ENCODE measurements at places on chromosomes 11 and 22.
A peak's percentile ranks its signal among the peaks of the same experiment; 100 is the strongest.

DNA sequence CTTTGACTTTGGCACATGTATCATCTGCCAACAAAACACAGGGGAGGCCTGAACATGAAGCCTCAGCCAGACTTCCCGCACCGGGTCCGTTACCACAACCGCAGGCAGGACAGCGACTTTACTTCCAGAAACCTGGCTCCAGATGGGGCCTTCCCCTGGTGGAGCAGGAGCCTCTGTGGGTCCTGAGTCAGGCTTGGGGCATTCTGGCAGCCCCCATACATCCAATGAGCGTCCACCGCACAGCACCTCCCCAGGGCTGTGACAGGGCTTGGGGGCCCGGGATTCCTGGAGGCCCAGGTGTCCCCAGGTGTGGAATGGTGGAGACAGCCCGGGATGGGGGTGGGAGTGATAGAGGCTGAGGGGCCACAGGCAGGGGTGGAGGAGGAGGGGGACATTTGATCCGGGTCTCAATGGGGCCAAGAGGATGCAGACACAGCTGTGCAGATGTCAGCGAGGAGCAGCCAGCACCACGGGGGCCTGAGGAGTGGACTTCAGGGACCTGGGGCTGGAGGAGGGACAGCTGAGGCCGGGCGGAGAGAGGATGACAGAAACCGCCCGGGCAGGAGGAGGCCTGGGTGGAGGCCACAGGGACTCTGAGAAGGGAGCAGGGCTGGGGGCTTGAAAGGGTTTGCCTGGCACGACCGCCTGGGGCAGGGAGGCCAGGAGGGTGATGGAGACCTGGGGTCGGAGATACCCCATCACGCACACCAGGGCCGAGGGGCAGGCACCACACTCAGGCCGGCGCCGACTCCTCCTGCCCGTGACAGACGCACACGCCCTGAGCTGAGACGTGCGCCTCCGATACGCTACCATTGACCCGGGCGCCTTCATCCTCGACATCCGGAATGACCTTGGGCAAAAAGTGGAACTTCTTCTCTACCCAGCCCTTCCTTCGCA lies 8.6 kb downstream of the TTLL8 start:
- DNase-seq: no peak

DNA sequence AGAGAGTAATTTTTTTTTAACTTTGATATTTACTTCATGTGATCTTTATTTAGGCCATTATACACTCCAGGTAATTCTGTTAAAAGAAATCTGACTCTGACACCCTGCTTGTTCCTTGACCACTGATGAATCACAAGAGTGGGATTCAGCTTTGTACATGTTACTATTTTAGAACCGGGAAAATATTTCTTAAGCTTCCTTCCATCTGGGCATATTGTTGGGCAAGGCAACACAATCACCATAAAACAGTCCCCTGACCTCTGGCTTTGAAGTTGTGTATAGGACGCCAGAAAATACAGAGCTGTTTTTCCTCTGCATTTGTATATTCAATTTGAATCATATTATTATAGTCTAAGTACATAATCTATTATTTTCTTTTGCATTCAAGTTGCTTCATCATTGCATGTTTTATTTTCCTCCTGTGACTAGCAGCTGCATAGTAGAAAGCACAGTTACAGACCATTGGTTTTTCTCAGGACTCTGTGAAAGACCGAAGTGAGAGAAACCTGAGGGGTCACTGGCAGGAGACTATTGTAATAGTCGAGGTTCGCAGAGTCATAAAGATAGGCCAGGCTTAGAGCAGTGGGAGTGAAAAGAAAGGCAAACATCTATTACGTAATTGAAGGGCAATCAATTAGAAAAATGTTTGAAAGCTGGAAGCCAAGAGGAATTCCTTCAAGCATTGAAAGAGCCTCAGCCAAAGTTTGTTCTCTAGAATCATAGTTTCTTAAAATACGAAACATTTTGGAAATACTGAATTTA lies 51.8 kb upstream of the SLC36A4 start:
- no peak for DNase-seq

DNA sequence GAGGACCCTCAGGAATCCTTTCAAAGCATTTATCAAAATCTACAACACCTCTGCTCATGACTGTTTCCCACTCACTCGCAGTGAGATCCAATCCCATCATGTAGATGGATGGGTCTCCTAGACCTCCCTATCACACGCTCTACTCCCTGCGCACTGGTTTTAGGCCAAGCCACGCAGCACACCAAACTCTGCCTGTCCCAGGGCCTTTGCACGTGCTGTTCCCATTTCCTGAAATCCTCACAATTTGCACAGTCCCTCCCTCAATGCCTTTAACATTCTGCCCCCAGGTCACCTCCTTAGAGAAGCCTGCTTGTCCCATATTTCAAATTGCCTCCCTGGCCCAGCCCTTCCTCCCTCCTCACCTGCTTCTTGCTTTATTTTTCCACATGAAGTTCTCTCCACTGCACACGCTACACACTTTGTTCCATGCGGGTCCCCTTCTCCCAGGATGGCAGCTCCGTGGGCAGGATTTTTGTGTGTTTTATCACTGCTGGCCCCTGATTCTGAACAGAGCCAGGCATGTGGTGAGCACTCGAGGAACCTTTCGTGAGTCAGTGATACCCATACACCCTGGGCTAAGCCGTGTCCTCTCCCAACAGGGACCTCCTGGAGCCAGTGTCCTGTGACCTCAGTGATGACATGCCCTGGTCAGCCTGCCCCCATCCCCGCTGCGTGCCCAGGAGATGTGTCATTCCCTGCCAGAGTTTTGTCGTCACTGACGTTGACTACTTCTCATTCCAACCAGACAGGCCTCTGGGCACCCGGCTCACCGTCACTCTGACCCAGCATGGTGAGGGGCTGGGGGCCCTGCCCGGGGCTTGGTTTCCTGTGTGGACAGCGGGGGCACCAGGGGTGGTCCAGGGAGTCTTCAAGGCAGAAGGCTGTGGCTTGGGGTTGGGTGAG lies 12.2 kb downstream of the CSF2RB start:
- no peak for DNase-seq

DNA sequence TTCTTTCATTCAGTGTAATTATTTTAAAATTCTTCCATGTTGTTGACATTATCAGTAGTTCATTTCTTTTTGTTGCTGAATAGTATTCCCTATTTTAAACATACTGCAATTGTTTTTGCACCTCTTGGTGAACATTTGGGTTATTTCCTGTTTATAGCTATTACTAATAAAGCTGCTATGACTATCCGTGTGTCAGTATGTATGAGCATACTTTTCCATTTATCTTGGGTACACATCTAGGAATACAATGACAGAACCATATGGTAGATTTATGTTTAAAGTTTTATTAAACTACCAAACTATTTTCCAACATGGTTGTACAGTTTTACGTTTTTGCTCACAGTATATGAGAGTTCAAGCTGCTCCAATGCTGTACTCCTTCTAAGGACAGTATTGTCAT lies 22.0 kb upstream of the FIBIN start:
- no peak for DNase-seq

DNA sequence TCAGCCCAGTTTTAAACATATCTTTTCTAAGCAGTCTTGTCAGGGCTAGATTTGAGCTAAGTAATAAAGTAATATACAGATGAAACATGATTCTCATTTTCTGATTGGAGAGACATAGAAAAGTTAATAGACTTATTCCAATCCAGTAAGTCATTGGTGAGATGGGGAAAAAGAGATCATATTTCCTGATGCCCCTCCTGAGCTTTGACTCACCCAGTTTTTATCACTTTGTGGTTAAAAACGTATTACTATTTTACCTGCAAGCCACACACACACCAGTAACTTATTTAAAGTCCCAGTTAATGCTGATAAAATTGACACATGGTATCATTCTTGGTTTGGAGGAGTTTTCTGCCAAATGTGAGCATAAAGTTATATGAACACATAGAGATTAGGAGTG lies 306.8 kb downstream of the CADM1 start:
- no peak for DNase-seq

DNA sequence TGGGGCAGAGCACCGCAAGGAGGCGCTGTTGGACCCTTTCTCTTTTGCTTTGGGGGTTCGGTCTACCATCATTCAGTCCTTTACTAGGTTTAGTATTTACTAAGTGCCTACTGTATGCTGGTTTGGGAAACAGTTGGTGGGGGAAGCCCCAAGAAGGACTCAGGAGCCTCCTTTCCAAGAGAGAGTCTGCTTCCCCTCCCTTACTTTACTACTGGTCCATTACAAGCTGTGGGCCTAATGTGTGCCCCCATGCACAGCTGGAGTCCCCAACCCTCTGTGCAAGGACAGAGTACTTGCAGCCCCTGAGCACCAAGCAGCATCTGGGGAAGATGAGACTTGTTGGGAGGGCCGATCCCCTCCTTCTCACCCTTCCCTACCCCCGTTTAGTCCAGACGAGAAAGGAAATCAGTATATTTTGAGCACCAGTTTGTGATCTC lies 876 bp upstream of the UBE2L6 start:
- peak; percentile 95 for DNase-seq

GRCh38 chr11:9943386-9944110 lies 279.7 kb downstream of the SWAP70 start:
- no peak for DNase-seq

- DNase-seq: no peak
Measured at GRCh38 chr11:10803676-10804075, 5.0 kb downstream of the EIF4G2 start.

DNA sequence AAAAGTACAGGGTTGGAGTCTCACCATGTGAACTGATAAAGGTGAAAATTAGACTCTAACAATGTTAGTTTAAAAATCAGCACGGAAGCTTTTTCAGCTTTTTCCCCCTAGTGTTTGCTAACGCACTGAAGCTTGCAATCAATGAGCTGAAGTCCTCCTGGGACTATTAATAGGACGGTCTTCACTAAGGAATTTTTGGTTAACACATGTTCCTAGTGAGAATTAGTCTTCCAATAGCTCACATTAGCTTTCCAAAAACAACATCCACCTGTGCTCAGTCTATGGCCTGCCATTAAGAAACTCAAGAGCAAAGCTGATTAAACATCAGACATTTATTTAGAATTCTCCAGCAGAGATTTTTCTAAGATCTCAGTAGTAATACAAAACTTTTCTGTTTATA lies 26.7 kb upstream of the DDI1 start:
- DNase-seq: no peak

GRCh38 chr11:42951266-42951665 lies 360.5 kb upstream of the API5 start:
- DNase-seq: no peak

DNA sequence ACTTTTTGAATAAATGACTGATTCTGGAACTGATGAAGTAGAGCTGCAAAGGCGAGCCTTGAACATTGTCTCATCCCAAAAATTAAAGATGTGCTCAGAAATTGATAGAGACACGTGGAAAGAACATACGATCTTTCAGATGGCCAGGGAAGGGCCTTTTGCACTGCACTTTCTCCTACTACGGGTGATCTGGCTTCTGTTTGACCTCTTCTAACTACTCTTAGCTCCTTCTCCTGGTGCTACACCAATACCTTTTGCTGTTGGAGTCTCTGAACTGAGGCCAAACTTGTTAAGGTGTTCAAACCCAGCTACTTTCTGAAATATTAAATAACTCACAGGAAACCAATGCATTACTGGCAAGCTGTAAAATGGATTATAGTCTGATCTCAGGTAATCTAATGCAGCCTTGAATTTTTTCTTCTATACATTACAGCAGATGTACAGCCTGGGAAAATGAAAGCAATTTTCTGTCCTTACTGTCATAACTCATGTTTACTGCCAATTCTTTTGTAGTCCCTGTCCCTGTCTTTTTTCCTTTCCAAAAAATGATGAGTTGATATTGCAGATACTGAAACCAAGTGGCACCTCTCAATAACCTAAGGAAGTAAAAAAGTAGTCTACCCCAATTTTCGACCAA lies 1086.1 kb upstream of the CNTN5 start:
- DNase-seq: no peak

DNA sequence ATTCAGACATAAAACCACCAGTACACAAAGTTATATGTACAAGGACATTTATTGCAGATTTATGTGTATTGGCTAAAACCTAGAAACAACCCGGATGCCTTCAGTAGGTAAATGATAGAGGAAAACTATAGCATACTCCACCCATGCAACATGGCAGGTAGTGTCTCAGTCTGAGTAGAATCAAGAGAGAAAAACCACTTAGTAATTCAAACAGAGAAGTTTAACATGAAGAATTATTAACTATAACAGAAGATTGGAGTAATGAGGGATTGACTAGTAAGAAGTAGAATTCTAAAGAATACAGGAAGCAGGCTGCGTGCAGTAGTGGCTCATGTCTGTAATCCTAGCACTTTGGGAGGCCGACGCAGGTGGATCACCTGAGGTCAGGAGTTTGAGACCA lies 16.2 kb upstream of the SPTY2D1 start:
- no peak for DNase-seq

DNA sequence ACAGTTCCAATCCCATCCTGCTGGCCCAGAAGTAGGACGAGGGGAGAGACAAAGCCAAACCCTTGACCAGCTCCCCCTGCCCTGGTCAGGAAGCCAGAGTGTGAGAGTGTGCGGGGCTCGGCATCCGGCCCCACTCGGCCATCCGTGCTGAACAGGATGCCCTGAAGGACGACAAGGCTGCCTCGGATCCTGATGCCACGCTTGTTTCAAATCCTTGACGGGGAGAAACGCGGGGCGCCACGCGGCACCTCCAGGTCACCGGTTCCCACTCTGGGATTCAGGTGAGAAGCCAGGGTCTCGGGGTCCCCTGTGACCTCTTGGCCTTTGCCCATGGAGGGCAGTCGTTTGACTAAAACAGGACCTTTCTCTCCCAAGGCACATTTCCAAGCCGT lies 167.8 kb downstream of the BRD1 start:
- DNase-seq: no peak

- no peak for DNase-seq
Measured at GRCh38 chr11:119704849-119705248, 24.2 kb downstream of the NECTIN1 start.

DNA sequence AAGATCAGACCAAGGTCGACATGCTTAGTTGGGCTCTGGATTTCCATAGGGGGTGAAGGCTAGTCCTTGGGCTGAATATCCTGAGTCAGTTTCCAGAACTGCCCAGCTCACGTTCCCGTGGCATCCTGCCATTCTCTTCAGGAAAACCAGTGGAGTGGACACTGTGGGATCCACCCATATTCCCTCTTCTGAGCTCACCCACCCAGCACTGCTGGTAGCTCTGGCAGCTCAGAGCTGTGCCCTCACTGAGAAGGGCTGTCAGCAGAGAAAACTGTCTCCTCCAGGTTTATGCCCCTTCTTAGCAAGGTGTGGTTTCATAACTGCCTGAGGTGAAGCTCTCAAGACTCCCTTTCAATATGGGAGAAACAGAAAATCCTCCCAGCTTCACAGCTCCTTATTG lies 111.7 kb downstream of the GGTLC2 start:
- DNase-seq: no peak

GRCh38 chr11:132158091-132158490 lies 787.7 kb downstream of the NTM start:
- DNase-seq: no peak

- DNase-seq: peak; percentile 94
Measured at GRCh38 chr11:61567286-61568061, 13.4 kb downstream of the SYT7 start.

DNA sequence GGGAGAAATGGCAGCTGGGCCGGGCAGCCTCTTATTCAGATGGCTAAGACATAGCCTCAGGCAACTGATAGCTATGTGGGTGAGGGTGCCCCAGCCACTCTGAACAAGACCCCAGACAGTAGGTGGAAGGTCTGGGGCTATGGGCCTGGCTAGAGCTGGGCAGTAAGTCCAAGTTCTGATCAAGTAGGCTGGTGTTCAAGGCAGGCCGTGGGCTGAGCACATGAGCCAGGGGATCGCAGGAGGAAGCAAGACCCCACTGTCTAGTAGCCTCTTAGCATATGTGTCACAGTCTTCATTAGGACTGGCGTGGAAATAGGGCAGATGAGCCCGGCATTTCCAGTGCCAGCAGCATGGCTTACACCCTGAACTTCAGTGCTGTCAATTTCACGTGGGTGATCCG lies 192.1 kb downstream of the ADAMTS15 start:
- DNase-seq: no peak
